ENCODE measurements at places on chromosomes 3 and 15.

DNA sequence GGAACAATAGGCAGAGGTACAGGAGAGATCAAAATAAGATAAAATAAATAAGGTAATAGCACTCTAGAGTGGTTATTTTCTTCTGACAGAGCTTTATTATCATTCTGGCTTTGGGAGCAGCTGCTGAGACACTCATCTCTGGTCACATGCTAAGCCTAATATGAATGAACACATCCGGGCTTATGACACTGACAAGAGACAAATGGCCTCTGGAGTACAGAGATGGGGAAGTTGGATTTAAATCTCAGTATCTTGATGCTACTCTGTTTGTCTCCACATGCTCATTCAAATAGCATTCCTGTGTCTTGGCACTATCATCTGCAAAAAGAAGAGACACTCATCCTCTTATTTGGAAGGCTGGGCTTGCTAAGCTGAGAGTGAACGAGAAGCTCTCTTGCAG is 55.6 kb downstream of the TMEM45A start:
- no peak for DNase-seq

GRCh38 chr3:63955036-63955650 is 43.0 kb upstream of the SCAANT1 start:
- DNase-seq: no peak

DNA sequence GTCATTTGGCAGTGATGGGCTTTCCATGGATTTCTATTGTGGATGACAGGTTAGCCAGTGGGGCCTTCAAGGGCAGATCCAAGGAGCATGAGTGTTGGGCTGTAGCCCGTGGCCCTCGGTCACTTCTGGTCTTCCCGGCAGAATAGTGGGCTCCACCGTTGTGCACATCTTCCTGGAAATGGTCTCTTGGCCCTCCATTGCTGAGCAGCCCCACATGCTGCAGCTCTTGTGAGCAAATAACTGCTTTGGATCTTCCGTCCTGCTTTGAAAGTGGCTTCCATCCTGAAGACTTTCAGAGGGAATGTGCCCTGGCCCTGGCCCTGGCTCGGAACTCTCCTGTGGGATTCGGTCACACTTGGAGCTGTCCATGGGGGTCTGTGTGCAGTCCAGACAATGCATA is 102.8 kb downstream of the SNRPN start:
- DNase-seq: no peak

GRCh38 chr15:92681141-92681631 is 25.6 kb upstream of the FAM174B start:
- no peak for DNase-seq

DNA sequence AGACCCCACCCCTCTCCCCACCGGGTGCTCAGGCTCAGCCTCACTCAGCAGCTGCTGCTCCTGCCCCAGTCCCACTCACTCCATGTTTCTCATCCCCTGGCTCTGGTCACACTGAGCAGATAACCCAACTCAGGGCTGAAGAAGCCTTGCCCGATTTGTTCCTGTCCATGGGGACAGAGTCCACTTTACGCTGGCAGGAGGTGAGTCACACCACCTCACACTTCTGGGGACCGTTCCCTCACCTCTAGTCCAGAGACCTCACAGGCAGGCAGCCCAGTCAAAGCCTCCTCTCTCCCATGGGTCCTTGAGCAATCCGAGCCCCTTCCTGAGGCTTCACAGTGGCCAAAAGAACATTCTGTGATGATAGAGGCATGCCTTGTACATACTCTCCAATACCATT is 1.4 kb downstream of the CIDEC start:
- DNase-seq: no peak

DNA sequence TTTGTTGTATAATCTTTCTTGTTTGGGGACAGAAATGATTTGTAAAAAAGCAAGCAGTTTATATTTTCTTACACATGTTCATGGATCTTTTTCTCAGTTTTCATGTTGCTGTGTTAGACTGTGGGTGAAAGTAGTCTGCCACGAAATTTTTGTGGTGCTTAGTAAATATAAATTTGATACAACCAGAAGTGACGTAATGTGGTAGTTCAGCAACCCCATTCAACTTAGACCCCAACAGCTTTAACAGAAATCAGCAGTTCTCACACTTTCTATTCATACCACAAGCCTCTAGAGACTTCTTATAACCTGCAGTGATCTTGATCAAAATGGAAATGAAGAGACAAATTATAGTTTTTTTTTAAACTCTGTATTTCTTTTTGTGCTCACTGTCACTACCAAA is 120.2 kb upstream of the IGSF10 start:
- DNase-seq: no peak
